Activated CD4-positive, alpha-beta T cell treated with anti-CD3 and anti-CD28 coated beads, Interleukin-2, amount 50 U/mL, for 4 hours (primary cell): ENCODE measurements at places on chromosomes 13 and 19.

DNA sequence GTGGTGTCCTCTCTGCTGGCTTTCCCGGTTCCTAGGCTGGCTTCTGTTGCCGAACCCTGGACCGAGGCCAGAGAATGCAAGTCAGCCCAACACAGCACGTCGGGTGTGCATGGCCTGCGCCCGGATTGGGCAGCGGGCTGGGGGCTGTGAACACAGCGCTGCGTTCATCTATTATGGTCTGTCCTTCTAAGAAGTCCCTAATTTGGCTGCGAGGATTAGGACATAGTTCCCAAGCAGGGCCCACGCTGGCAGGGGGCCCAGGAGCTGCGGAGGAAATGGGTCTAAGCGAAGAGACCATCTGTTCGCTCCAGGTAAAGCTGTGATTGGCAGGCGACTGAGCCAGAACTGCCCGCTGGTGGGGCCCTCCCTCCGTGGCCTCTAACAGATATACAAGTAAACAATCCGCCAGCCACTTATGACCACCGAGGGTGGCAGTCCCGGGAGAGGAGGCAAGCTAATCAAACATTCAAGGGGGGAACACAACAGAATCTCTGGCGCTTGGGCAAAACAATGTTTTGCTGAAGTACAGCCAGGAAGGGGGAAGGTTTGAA, 6.0 kb downstream of the SYCE2 start:
- DNase-seq = no peak

- DNase-seq = no peak
Observed at GRCh38 chr19:48258350-48258749, 2.6 kb upstream of the CARD8 start.

- no peak for DNase-seq
Observed at GRCh38 chr19:35484252-35485036, 5.8 kb downstream of the KRTDAP start.

DNA sequence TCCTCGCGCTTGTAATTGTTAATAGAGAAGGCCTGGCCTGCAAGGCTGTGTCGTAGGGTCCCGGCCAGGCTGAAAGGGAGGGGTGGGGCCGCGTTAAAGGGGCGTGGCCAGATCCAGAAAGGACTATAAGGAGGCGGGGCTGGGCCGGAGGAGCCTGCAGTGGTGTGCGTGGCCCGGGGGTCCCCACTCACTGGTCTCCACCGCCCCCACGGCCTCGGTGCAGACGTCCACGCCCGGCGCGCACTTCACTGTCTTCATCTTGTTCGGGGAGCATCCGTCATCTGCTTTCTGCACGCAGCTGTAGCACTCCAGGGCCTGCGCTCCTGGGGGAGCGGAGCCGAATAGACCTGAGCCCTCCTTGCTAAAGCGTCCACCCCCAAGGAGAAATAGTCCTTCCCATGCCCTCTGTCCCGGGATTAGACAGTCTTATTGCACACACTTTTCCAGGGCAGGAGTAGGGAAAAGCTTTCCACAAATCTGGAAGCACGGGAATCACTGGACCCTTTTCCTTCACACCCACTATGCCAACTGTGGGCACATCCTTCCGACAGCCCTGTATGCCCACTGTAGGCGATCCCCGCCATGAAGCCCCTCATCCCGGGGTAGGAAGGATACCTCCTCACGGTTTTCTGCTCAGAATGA, 1.2 kb downstream of the LYPD3 start:
- no peak for DNase-seq

GRCh38 chr19:4181053-4181508, 1.3 kb downstream of the SIRT6 start:
- no peak for DNase-seq

GRCh38 chr13:21176982-21177284, 475 bp downstream of the MRPL57 start:
- DNase-seq = peak; percentile 35

GRCh38 chr19:32246006-32246405, 99.4 kb upstream of the ZNF507 start:
- DNase-seq = no peak

GRCh38 chr13:111926501-111927180, 140.3 kb upstream of the SOX1 start:
- no peak for DNase-seq

- no peak for DNase-seq
Observed at GRCh38 chr19:2332341-2333026, 4.0 kb downstream of the SPPL2B start.

DNA sequence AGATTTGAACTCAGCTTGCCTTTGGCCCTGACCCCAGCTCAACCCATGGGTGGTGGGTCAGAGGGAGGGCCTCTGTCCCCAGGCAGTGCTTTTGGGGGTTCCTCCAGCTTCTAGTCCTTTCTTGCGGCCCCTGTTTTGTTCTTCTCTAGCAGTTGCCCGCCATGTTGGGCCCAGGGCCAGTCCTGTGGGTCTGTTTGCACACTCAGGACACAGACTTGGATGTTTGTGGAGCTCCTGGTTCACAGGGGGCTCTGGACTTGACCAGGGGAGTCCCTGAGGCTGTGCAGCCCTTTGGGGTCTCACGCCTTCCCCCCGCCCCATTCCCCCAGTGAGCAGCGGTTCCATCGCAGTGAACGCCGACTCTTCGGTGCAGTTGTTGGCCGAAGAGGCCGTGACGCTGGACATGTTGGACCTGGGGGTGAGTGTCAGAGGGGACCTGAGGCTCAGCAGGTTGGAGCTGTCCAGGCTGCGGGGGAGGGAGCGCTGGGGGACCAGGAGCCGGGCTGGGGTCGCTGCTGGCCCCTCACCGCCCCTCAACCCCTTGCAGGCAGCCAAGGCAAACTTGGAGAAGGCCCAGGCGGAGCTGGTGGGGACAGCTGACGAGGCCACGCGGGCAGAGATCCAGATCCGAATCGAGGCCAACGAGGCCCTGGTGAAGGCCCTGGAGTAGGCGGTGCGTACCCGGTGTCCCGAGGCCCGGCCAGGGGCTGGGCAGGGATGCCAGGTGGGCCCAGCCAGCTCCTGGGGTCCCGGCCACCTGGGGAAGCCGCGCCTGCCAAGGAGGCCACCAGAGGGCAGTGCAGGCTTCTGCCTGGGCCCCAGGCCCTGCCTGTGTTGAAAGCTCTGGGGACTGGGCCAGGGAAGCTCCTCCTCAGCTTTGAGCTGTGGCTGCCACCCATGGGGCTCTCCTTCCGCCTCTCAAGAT, 2.5 kb downstream of the ATP5F1D start:
- peak; percentile 81 for DNase-seq

- DNase-seq = no peak
Observed at GRCh38 chr13:97719736-97720135, 233.7 kb upstream of the IPO5 start.

GRCh38 chr13:35698911-35699576, 222.6 kb upstream of the MAB21L1 start:
- DNase-seq = no peak

DNA sequence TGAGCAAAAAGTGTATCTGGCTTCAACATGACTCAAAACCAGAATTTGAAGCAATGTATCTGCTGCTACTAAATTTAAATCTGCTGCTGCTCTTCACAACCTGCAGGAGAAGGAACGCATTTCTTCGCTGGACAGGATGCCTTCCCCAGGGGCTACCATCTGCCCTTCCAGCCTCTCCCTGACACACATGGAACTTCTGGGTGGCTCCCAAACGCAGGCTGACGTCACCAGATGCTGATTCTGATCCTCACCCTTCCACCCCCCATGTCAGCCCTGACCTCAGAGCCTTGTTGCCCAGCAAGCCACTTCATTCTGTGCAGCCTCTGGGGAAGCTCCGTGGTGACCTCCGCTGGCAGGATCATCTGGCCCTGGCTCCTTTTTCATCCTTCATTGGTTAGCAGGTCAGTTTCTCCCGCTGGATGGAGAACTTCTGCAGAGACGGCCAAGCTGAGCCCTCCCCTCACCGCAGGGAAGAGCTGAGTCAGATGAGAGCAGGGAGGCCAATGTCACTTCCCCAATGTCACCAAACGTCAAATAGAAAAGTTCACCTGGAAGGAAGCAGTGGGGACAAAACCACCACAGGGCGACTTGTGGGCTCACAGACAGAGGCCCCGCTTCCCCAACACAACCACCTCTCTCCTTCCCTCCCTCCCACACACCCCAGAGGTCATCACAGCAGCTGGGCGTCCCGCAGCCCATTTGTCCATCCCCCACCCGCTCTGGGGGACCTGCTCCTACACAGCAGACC, 14.0 kb upstream of the RAB20 start:
- DNase-seq = no peak
